ENCODE measurements at places on chromosomes 13 and 19.

DNA sequence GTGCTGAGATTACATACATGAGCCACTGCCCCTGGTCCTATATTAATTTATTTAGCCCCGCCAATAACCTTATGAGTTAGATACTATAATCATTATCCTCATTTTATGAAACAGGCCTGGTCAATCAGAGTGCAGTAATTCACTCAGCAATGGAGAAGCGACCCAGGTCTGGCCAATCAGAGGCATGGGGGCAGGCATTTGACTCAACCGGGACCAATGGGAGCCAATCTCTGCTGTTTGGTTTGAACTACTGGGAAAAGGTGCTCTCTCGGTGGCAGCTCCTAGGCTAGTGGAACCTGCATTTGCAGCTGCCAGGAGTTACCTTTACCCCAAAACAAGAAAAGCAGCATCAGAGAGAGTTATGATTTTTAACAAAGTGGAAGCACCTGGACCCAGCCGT lies 6.6 kb downstream of the SIRT2 start:
- no peak for DNase-seq

- no peak for DNase-seq
Measured at GRCh38 chr19:709965-710571, 1.3 kb downstream of the PALM start.

DNA sequence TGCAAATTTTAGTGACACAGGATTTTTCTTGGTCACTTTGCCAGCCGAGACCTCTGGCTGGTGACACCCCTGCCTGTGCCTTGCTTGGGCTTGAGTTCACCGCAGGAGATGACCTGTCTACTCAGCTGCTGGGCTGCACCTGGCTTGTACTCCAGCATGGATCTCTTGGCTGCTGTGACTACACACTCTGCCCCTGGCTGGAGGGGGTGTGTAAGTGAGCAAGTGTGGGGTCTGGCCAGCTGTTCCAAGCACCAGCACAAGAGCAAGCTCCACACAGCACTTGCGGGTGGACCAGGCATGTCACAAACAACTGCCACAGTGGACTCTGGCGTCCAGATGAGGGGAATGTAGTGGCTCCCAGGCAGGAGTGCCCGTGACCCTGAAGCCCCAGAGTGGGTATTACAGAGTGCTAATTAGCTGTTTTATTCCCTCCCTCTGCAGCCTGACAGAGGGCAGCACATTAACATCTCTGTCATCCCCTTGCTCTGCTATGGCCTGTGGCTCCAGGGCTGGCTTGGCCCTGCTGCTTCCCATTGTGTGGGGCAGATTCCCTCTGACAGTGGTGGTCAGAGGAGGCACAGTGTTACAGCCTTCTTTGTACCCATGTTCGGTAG lies 1387.2 kb downstream of the OLFM4 start:
- no peak for DNase-seq

- DNase-seq, result no peak
Measured at GRCh38 chr13:80817979-80818378, 477.1 kb upstream of the SPRY2 start.

GRCh38 chr19:38549061-38549460 lies 68.7 kb downstream of the MAP4K1 start:
- no peak for DNase-seq

DNA sequence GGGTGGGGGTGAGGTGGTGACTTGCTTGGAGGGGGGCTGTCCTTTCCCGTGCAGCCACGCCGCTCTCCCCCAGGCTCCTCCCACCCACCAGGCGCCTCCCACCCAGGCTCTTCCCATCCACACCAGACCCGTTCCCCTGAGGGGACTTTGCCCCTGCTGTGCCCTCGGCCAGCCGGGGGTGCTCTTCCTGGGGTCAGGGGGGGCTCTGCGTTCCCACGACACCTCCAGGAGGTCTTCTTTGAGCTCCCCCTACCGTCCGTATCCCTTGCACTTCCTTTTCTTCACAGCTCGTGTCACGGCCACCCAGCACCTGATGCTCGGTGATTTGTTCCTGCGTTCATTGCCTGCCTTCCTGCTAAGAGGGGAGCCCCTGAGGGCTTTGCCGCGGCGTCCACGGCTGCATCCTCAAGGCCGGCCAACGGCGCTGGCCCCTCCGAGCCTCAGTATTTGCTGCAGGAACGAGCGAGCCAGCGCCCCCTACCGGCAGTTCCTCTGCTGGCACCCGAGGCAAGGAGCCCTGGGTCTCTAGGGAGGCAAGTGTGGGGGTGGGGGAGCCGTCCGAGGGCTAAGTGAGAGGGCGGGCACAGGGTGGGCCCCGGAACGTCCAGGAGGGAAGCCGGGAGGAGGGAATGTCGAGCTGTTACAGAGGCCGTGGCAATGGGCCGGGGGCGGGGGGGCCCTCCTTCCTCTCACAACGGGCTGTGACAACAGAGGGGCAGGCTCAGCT lies 11.8 kb downstream of the LRRC4B start:
- DNase-seq, result peak; percentile 4

- DNase-seq, result no peak
Measured at GRCh38 chr13:27712421-27712820, 79.9 kb upstream of the GSX1 start.

GRCh38 chr13:75927183-75927669 lies 291.1 kb downstream of the LMO7 start:
- no peak for DNase-seq

DNA sequence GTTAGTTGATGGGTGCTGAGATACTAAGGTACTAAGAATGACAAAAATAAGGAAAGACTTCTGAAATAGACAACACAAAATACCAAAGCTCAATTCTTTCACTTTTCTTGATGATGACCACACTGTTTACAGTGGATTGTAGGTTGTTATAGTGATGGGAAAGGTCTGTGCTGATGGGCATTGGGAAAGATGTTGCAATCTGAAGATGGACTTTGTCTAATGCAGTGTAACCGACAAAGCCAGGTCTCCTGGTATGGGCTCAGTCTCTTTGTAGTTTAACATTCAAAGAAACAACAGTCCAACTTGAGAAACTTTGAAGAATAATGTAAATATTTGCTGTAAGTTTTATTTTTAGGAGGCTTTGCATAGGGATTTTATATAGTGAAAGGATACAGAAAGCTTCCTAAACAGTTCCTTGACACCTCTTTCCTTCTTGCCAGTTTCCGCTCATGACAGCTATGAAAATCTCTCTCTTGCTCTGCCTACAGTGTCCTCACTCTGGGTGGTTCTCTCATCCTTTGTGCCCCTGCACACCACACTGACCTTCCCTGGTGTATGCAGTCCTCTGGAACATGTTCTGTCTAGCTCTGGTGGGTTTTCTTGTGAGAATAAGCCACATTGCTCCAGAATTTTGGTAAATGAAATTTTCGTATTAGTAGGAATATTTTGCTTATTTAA lies 172.2 kb downstream of the KCNRG start:
- no peak for DNase-seq

GRCh38 chr13:105721016-105721415 lies 814.4 kb downstream of the EFNB2 start:
- no peak for DNase-seq

DNA sequence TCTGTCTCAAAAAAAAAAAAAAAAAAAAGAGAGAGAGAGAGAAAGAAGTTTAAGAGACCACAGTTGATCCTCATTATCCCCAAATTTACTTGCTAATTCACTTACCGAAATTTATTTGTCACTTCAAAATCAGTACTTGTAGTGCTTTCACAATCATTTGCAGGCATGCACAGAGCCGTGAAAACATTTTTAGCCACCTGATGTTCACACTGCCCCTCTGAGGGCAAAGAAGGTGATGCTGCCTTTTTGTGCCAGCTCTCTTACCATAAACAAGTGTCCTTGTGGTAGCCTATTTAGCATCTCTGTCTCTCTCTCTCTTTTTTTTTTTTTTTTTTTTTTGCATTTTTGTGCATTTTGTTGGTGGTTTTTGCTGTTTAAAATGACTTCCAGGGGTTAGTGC lies 24.1 kb upstream of the CASP14 start:
- no peak for DNase-seq

- DNase-seq, result no peak
Measured at GRCh38 chr13:93318534-93319254, 92.1 kb downstream of the GPC6 start.

GRCh38 chr19:24081056-24081455 lies 5.9 kb upstream of the ZNF254 start:
- DNase-seq, result no peak

DNA sequence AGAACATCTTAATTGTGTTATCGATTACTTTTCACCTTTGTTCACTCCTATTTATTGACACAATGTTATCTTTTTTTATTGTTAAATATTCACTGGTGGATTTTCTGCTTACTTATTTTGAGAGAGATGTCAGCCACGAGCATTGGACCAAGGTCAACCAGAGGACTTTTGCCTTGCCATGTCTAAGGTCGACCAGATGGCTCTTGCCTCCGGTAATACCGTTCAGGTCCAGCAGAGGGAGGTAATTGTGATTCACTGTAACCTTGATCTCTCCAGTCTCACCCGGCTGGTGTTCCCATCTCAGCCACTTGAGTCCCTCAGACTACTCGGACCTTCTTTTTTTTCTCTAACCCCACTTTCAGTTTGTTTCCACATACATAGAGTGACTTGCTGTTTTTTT lies 1438.1 kb downstream of the UQCRFS1 start:
- DNase-seq, result no peak

DNA sequence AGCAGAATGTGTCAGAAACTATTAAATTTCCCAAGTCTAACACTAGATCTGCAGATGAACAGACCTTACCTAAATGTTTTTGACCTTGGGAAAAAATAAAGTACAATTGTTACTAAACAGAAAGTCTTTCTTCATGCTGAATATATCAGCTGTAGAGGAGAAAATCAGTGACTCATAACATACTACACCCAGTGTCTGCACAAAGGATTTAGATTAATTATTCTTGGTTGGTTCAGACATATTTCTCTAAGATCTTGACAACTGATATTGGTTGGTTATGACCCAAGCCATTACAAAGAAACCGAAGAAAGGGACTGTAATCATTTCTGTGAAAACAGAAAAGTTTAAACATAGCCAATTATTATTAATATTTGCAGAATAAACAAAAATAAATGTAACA lies 225.1 kb downstream of the HS6ST3 start:
- no peak for DNase-seq

DNA sequence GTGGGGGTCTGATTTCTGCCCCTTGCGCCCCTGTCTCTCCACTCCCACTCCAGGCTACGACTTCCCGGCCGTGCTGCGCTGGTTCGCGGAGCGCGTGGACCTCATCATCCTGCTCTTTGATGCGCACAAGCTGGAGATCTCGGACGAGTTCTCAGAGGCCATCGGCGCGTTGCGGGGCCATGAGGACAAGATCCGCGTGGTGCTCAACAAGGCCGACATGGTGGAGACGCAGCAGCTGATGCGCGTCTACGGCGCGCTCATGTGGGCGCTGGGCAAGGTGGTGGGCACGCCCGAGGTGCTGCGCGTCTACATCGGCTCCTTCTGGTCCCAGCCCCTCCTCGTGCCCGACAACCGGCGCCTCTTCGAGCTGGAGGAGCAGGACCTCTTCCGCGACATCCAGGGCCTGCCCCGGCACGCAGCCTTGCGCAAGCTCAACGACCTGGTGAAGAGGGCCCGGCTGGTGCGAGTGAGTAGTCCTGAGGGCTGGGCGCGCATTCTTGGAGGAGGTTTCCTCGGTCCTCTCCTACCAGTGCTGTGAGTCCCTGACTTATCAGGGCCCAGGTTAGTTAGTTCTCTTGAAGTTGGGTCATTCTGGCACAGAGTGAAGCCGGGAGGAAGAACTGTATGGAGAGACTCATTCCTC lies 12.7 kb downstream of the EHD2 start:
- no peak for DNase-seq

DNA sequence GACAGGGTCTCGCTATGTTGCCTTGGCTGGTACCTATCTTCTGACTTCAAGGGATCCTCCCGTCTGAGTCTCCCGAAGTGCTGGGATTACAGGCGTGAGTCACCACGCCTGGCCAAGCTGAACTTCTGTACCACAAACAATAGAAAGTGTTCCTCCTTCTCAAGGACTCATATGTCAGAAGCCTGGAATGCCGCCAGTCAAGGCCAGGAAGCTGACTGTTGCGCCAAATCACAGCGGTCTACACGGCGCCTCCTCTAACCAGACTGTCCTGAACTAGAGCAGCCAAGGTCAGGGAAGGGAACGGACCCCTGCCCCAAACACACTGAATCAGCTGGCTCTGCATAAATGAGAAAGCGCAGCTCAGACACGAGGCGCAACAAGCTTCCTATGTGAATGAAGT lies 14.6 kb downstream of the RAB20 start:
- DNase-seq, result peak; percentile 94

GRCh38 chr19:18978616-18979015 lies 37.6 kb upstream of the HOMER3 start:
- no peak for DNase-seq

- no peak for DNase-seq
Measured at GRCh38 chr13:109516186-109516585, 270.2 kb downstream of the IRS2 start.

- no peak for DNase-seq
Measured at GRCh38 chr13:48161530-48162179, 66.8 kb upstream of the MED4 start.

DNA sequence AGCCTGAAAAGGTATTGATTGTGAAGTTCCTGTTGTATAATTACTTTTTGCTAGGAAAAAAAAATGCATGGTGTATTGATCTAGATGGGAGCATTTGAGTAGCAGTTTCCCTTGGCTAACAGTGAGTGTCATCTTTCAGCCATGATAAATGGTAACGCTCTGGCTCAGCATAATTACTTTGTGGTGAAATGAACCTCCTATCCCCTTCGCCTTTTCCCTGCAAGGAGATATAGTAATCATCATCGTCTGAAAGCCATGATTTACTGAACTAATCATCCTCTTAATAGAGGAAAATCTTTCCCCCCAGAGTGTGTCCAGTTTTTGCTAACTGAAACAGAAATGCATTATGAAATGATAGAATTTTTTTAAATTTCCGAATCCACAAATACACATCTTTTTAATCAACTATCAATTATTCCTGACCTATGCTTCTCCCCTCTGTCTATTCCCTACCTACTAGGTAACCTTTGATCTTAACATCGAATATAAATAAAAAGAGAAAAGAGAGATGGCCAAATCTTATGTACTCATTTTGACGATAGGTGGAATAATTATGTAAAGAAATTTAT lies 88.7 kb downstream of the MAB21L1 start:
- no peak for DNase-seq

DNA sequence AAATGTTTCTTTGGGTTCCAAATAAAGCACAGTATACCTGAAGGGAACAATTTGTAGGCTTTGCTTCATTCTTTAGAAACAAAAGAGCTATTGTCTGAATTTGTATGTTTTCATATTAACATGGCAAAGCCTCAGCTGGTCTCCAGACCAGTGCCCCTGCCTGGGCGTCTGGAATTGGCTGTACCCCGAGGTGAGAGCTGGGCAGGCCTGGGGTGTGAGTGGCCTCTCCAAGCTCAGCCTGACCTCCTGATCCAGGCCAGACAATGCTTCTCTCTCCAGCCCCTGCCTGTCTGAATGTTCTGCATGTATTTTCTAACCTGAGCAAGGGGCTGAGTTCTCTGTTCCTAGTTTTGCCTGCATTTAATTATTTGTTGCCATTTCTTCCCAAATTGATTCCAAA lies 66.3 kb upstream of the MCF2L start:
- DNase-seq, result no peak
